ENCODE measurements at places on chromosomes 5 and 9.

GRCh38 chr5:102589661-102590060 lies 90.9 kb upstream of the SLCO6A1 start:
- DNase-seq = no peak

GRCh38 chr5:55897905-55898304 lies 46.7 kb downstream of the IL31RA start:
- DNase-seq = no peak

DNA sequence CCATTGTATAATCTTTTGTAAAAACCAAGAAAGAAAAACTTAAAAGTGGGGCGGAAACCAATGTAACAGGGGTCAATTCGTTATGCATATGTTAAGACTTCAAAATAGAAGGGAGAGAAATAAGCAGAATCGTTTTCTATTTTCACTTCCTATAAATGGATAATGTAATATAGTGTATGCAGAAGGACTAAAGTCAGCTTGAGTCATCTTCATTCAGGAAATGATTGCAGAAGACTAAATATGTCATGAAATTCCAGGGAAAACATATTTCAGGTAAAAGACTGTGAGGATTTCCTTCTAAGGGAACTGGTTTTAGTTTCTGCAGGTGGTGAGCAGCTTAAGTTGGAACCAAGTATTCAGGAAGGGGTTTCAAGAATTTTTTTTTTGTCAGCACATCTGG lies 753.3 kb downstream of the IRX1 start:
- no peak for DNase-seq

- no peak for DNase-seq
Measured at GRCh38 chr9:92850898-92851297, 26.9 kb downstream of the ZNF484 start.

- DNase-seq = no peak
Measured at GRCh38 chr5:14405706-14406553, 175.7 kb upstream of the OTULINL start.

DNA sequence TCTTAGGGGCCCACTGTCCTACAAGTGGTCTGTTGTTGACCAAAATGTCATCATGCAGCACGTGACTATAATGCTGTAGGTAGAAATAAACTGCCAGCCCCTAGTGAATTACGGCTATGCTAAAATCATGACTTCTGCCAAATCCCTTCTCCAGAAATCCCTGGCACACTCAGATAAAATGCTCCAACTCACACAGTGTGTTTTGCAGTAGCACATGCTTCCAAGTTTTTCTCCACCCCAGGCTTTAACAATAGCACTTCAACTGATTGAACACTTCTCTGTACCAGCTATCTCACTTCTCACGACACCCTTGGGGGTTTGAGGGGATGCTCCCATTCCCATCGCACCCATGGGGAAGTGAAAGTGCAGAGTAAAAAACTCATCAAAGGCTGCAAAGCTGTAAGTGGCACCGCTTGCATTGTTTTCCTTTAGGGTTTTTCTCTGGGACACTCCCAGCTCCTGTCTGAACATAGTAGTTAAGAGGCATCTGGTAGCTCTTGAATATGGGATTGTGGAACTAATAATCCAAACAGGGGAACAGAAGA lies 151.0 kb upstream of the SLC24A2 start:
- no peak for DNase-seq

GRCh38 chr9:71911908-71912335 lies 483 bp downstream of the C9orf85 start:
- DNase-seq = no peak

DNA sequence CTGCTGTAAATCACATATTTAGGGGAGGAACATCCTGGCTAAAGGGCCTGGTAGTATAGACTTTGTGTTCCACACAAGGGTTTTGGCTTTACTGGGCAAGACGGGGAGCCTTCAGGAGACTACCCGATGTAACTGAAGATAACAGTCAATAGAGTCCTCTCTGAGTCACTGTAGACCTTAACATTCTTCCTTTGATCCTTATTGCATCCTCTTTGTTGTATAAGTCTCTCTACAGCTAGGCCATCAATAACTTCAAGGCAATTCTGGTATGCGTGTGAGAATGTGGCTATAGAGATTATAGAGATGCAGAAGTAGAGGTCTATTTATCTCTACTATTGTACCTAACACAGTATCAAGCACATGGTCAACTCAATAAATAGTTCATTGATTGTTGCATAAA lies 67.3 kb upstream of the STK32A start:
- DNase-seq = no peak

DNA sequence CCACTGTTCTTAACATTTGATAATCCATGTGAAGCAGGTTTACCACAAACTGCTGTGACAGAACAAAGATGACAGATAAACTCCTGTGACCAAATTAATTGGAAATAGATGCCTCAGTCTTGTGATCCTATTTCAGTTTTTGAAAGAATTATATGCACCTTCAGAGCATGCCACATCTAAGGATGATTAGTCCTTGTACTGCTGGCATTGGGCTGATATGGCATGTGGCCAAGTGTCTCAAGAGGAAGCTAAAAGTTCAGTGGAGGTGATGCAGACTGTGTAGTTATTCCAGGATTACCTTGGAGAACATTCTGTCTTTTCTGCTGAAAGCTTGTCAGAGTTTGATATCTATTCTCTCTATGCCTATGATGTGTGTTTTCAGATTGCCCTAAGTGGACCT lies 314.4 kb upstream of the EFNA5 start:
- DNase-seq = no peak

GRCh38 chr5:77210091-77210963 lies at the start of gene PDE8B:
Gene PDE8B (plus strand): TSS chr5:77210680. CDS start chr5:77210926, 246 bp downstream.
- DNase-seq = no peak

- DNase-seq = no peak
Measured at GRCh38 chr9:100700689-100701318, 122.9 kb downstream of the CAVIN4 start.

- DNase-seq = no peak
Measured at GRCh38 chr9:74556685-74557084, 59.5 kb downstream of the RORB start.

DNA sequence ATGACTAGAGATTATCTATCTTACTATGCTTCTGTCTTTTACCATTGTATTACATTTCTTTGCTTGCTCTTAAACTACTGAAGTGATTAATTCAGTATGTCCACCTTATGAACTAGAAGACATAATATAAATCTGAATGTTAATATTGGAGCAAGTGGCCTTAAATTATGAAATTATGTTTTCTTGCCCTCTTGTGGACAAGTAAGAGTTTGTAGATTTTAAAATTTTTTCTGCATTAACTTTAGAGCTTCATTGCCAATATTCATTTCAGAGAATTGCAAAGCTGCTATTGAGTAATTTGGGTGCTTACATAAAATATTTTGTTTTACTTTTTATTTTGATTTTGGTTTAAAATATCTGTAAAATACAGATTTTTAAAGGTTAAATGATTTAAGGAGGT lies 55.3 kb downstream of the RANBP17 start:
- DNase-seq = no peak

GRCh38 chr5:137616046-137616445 lies 116.9 kb upstream of the SPOCK1 start:
- no peak for DNase-seq

DNA sequence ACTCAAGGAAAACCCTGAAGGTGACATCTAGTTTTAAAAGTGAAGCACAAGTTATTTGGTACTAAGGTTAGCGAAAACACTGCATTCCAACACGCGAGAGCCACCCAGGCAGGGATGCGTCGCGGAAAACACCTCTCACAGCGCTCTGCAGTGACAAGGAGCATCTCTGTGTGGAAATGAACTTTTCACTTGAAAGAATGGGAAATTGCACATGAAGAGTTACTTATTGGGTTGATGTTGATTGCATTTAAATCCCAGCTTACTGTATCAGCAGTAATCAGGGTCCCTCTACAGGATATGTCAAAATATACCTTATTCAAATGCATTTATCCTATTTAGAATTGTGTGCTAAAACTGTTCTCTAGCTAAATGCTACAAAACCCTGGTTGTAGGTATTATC lies 144.4 kb downstream of the BNC2 start:
- DNase-seq = no peak

- DNase-seq = no peak
Measured at GRCh38 chr5:134590992-134591659, 41.5 kb downstream of the SAR1B start.

DNA sequence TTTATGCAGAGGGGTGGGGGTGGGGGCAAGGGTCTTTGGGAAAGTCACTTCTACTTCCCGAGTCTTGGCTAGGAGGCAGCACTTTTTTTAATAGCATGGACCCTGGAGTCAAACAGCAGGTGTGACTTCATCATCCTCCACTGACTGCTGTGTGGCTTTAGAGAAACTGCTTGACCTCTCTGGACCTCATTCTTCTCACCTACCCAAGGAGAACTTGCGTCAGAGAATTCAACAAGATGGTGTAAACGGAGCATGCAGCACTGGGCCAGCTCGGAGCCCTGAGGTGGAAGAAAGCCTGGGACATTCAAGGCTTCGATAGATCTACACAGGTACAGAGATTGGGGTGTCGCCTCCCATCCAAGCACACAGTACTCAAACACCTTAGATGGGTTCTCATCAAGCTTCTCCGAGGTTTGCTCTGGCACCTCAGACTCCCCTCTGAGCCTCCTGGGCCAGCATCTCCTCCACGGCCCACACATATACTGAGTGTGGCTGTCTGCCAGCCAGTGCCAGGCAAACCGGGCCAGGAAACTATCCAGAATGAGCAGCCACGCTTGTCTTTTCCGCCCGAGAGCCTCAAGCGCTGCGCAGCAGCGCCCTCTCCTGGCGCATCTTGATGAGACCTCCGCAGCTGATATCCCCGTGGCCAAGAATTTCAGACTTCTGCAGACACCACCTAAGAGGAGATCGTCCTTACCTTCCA lies 4.6 kb upstream of the SLC25A48 start:
- DNase-seq = no peak

DNA sequence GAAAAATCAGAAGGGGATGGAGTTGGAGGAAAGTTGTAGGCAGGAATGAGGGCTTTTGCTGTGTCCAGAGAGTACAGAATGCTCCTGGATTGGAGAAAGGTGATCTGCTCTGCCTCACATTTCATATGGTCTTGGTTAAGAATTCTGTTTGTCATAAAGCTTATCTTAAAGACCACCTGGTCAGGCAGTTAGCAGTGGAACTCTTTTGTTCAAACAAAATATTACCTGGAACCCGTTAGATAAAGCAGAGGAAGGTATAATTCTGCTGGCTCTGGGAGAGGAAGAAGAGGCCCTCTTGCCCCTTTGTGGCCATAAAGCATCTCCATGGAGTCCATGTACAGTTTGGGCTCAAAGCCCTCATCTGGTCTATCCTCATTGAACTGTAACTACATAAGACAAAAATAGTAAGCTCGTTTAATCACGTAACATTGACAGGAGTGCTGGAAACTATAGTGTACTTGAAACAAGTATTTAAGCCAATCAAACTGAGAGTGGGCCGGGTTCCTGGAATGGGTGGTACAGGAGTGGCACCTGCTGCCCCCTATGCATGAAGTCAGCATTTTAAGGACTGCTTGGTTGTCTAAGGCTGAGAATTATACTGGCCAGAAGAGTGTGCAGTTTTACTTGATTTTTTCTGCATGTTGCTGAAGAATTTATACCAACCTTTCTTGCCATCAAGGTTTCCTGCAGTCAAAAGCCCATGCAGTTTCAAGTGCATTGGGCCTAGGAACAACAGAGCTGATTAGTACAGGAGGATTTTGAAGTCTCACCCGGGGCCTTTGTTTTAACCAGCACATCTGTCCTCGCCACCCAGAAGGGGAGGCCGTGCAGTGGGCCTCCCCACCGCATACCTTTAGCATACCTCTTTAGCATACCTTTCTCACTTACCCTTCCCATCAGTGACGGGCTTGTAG lies 39.9 kb downstream of the STXBP1 start:
- DNase-seq = no peak

DNA sequence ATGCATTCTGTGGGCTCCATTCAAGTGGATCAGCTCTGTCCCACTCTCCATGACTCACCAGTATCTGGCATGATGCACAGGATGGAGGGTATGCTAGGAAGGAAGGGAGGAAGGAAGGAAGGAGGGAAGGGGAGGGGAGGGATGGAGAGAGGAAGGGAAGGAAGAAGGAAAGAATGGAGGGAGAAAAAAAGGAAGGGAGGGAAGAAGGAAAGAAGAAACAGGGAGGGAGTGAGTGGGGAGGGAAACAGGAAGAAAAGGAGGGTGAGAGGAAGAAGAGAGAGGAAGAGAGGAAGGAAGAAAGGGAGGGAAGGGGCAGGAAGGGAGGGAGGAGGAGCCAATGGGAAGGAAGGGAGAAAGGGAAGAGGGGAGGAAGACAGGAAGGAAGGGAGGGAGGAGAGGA lies 5.3 kb upstream of the BARHL1 start:
- DNase-seq = no peak

DNA sequence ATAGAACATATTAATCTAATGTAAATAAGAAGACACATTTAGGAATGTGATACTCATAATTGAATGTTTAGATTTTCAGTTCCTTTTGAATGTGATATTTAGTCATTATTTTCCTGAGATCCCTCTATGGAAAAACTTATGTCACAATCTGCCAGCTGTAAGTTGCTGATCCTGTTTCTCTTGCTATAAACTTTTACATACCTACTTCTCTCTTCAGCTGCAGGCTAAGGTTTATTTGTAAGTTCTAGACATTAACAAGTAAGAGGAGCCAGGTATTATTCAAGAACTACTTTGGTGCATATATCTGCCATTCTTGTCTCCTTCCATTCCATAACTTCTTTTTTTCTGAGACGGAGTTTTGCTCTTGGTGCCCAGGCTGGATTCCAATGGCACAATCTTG lies 462.4 kb downstream of the PRR16 start:
- no peak for DNase-seq

DNA sequence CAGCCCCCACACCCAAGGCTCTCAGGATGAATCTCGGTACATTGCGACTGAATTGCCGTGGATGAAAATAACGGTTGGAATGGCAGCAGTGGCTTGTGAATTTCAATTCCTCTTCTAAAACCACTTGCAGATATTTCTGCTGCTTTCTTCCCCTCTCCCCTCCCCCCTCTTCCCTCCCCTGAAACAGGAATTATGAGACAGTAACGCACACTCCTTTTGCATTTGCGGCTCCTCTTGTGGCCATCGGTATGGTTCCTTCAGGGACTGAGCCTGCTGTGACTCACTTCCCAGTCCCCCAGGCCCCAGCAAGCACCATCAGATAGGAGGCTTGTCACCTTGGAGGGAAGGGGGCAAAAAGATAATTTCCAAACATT lies 9.7 kb downstream of the DCANP1 start:
- DNase-seq = peak; percentile 61

DNA sequence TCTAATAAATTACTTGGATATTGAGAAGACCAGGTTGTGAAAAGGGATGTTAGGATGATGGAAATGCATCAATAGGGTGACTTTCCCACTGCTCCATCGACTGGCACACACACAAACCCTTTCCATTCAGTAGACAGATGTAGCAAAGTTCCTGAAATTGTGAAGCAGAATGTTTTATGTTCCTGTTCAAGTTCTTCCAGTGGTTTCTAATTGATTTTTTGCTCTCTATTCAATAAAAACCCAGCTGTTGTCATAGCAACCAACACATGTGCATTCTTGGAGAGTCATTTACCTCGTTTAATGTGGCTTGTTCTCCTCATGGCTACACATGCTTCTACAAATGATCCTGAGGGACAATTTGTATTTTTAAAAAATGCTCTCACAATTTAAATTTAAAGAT lies 244.6 kb downstream of the RAB3C start:
- DNase-seq = no peak

- no peak for DNase-seq
Measured at GRCh38 chr5:72121052-72121779, 13.9 kb downstream of the MAP1B start.

All from CD4-positive, alpha-beta T cell treated with Interferon gamma for 1 hour (primary cell).